ENCODE measurements at places on chromosomes 2 and 18.

GRCh38 chr18:48851599-48851960 is 99.2 kb downstream of the SMAD7 start:
- DNase-seq, result peak; percentile 42

GRCh38 chr2:236265675-236266074 is 1.5 kb upstream of the ASB18 start:
- DNase-seq, result no peak

DNA sequence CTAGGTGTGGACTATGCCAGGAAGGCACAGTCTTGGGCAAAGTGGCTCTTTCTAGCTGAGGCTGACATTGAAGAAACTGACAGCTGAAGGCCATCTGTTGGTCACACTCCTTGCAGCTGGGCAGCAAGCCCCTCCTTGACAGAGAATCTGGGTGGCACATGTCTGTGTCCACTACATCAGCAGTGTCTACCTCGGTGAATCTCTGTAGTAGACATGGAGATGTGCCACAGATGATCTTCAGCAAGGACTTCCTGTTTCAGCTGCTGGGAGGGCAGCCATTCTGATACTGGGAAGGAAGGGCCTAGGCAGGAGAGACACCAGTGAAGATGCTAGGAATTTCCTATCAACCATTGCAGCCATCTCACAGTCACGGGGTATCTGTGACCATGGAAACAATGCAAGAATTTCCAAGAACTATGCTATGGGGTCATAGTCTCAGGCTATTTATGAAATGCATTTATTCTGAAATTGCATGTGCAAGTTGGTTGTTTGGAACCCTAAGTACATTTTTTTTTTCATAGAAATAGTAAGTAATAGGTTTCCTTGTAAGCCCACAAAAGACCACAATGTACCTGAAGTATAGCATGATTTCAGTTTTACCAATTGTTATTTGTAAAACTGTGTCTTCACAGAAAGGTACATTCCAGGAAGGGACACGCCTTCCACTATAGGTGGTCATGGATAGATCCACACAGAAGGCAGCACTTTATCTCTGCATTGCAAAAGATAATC is 63.8 kb upstream of the DARS1 start:
- no peak for DNase-seq

DNA sequence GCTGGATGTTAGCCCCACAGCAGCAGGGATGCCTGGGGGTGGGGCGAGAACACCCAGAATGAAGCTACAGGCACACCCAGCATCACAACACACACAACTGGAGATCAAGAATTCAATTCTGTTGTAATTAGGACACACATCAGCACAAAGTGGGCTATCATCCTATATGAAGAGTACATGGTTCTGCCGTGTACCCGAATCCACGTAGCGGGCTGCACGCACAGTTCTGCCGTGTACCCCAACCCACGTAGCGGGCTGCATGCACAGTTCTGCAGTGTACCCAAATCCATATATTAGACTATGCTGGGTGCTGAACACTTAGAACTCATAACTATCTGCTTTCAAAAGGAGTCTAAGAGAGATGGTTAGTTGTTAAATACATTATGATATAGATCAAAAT is 86.5 kb downstream of the EIPR1 start:
- DNase-seq, result no peak

DNA sequence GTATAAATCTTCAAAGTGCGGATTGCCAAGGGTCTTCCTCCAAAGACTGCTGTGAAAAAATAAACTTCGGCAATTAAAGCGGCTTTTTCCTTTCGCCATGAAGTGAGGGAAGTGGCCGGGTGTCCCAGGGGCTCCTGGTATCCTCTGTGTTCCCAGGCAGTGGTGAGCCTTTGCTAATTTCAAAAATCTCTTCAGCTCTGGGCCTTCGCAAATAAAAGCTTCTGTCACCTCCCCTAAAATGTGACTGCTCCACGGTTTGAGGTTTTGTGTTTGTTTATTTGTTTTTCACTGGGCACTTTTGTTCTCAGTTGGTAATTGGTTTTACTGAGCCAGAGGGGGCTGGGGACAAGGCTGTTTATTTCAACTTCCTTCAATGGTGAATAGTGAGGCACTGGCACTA is 270.1 kb upstream of the POU3F3 start:
- no peak for DNase-seq

GRCh38 chr2:120064664-120065063 is 51.8 kb downstream of the EPB41L5 start:
- DNase-seq, result peak; percentile 6

DNA sequence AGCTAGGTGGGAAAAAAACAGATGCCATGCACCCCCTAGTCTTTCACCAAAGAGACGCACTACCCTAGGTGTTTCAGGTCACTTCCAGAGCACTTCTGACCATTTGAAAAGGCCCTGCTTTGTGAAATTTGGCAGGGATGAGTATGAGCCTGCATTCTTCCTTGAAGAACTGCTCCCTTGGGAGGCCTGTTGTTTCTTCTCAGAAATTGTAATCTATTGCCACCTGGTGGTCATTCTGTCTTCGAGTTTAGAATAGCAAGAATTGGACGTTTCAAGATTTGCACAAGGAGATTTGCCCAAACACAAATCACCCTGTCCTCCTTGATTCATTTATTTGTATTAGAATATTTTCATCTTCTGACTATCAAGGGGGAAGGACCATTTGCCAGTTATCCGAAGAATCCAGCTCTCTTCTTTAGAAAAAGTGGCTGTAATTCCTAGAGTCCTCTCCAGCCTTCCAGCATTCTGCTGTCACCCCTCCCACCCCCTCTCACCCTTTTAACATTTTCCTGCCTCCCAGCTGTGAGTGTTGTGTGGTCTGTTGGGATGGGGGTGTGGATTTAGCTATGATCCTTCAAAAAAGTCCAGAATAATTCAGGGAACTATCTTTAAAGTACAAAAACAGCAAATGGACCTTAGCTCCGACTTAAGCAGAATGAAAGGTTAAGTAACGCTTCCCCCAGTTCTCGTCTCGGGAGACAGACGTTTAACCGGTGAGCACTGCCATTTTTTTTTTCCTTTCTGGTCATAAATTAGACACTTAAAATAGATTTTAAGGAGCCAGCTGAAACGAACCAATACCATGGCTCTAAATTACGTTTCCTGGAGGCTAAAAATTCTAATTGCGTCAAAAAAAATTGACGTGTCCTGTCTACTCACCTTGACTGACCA is 3.7 kb upstream of the GAD1 start:
- DNase-seq, result peak; percentile 95

DNA sequence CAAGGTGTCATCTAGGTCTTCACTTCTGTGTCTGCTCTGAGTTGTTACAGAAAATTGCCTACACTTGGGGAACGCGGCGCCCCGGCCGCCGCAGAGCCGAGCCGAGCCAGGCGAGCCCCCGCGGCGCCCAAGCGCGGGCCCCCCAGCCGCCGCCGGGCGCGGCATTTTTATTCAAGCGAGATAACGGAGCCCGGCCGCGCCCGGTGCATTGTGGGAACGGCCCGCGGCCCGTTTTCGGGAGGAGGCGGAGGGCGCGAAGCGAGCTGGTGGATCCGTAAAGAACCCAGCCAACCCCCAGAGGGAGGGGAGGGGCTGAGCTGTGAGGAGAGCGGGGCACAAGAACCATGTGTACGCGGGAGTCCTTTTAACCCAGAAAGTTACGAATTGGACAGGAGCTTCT is 191.8 kb downstream of the FTCDNL1 start:
- DNase-seq, result peak; percentile 19
